ENCODE measurements at places on chromosomes 1 and 21. TPM values are rescaled to one million over a fixed set of nuclear protein-coding genes. Genes with fewer than 3 reads are reported as not detected.

SIPA1L2 gene
- total RNA-seq: 11.4 TPM

IRF6 gene
- total RNA-seq: not detected

TMEM52 gene
- total RNA-seq: not detected

KLF17 gene
- total RNA-seq: not detected
